Testis (tissue), 5 donors: ENCODE measurements at places on chromosomes 16 and 17. TPM values are rescaled to one million over a fixed set of nuclear protein-coding genes. Genes with fewer than 3 reads are reported as not detected.

Gene MYL11
- total RNA-seq: 2.5 TPM

Gene CTRL
- 0.62 TPM for total RNA-seq

Gene TSEN54
- 45.7 TPM for total RNA-seq

Gene GJD3
- total RNA-seq: 2.6 TPM

Gene ZNF423
- total RNA-seq: 12.1 TPM

Gene ZNF629
- 21.9 TPM for total RNA-seq

Gene SLC46A1
- total RNA-seq: 13.5 TPM

Gene GINS3
- 16.7 TPM for total RNA-seq

Gene TMEM204
- total RNA-seq: 21.4 TPM

DNA sequence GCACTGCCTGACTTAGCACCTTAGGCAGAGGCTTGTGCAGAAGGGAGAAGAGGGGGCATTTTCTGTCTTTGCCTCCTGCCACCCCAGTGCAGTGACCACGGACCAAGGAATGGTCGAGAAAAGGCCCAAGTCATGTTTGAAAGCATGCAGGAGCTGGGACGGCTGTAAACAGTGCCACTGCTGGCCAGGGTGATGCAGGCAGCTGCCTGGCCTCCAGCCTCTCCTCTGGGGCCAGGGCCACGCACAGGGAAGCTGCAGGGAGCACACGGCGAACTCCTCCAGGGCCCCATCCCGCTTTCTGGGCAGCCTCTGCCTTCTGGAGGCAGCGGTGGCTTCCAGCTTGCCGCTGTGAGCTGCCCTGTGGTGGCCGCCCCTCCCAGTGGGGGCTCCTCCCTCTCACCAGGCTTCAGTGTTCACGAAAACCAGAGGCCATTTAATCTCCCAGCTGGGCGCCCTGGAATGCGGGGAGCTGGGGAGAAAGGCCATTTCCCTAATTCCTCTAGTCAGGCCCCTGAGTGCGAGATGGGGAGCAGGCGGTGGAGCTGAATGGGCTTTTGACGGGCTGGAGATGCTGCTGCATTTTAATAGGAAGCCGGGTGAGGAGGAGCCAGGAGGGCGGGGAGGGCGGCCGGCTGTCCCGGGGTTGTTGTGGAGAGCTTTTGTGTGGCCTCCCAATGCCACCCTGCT is 28.7 kb upstream of the DNAI2 start:
- DNase-seq: no peak

GRCh38 chr17:72822358-72823023 is 270.0 kb downstream of the SLC39A11 start:
- no peak for DNase-seq

DNA sequence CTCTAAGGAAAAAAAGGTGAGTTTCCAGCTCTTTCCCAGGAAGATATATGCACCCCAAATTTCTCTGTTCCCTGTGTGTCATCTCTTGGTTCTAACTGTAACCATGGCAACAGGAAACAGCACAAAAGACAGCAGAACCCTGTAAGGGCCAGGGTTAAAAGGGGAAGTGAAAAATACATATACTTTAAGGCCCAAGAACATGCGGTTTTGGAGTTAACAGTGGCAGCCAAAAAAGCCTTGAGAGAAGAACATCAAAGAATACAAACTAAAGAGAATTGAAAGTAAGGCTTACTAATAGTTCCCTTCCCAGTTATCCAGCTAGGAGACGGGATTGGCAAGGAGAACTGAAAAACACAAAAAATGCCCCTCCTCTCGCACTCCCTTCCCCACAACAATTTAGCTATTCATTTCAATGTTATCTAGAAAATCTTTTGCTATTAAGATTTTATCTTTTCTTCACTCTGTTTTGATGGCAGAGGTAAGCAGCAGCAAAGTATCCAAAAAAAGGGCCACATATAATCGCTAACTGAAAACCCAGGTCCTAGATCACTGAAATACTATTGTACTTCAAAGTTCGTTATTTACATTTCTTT is 1.5 kb downstream of the SPOP start:
- DNase-seq: no peak

DNA sequence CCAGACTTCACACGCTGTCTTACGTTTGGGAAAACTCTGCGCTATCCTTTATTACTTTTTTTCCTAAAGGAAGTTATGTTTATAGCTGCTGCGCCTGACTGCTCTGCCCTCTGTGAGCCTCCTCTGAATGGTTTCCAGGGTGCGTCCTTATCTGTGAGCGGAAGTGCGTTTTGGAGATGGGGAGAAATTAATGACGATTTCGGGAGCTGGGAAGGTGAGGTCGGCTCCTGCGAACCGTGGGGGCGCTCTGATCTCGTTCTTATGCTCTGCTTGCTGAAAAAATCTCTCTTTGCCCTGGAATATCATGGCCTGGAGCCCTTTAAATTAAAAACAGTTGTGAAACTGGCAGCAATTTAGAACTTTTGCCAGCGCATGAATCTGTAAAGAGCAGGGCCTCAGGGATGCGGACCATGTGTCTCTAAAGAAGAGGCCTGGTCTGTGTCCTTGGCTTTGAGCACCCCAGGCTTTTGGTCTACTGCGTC is 135.7 kb upstream of the ZFHX3 start:
- no peak for DNase-seq

- DNase-seq: peak; percentile 49
These were observed 834 bp downstream of the CDH8 start for GRCh38 chr16:62035115-62036092.

DNA sequence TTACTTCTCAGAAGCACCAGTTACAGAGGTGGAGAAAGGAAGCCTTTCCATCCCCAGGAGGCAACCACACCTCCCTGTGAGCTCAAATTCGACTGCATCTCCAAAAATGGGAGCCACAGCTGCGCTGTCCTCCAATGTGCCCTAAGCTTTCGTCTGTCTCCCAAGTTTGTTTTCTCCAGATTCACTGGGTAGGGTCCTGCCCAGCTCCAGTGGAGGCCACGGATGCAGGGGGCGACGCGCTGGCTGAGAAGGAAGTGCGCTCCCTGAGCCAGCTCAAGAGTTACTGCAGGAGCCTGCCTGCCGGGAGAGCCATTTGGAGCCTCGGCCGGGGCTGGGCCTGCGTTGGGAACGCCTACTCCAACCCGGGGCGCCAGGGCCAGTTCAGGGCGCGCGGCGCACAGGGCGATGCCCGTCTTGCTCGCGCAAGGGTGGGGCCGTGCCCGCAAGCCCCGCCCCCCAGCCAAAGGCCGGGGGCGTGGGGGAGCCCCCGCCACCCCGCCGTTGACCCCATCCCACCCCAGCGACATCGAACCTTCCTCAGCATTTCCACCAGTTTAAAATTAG is 19.5 kb downstream of the SIAH1 start:
- DNase-seq: peak; percentile 92

- no peak for DNase-seq
These were observed 31.8 kb downstream of the BBS2 start for GRCh38 chr16:56488035-56488434.

DNA sequence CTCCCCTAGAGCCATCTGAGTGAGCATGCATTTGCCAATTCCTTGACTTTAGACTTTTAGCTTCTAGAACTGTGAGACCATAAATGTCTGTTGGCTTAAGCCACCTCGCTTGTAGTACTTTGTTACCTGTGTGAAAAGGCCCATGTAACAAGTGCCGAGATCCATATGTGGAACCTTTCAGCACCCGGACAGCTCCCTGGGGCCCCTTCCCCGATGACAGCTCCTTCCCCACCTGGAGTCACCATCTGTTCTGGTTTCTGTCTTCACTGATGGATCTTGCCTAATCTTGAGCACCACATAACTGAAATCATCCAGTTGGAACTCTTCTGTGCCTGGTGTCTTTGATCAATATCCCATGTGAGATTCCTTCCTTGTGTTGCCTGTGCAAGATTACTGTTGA is 78.9 kb upstream of the EEF2KMT start:
- no peak for DNase-seq

- no peak for DNase-seq
These were observed 166.3 kb downstream of the ANKFN1 start for GRCh38 chr17:56319531-56319930.

- DNase-seq: peak; percentile 68
These were observed 67.9 kb downstream of the HIC1 start for GRCh38 chr17:2122641-2123302.

DNA sequence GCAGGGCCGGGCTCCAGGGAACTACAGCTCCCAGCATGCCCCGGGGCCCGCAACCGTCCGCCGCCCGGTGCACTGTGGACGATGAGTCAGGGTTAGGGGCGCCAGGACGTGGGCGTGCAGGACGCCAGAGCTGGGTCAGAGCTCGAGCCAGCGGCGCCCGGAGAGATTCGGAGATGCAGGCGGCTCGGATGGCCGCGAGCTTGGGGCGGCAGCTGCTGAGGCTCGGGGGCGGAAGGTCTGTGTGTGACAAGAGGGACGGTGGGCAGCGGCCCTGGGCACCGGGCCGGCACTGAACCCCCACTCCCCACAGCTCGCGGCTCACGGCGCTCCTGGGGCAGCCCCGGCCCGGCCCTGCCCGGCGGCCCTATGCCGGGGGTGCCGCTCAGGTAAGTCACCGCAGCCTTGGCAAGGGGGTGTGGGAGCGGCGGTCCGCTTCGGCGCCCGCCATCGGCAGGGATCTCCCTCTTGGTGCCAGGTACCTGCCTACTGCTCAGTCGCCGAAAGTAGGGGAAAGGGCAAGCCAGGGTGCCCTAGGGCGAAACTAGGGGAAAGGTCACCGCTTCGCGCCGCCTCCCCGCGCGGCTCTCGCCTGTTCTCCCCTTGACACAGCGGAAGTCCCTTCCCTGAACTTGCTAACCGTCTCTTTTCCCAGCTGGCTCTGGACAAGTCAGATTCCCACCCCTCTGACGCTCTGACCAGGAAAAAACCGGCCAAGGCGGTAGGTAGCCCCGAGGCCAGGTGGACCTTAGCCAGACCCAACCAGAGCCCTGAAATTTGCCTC is at the start of the genes ACADVL and DLG4:
Gene ACADVL (plus strand): TSS at position 127 of the 781 bp plus-strand sequence. CDS start 47 bp downstream, at position 174.
Gene DLG4 (minus strand): TSS at position 25 of the 781 bp plus-strand sequence.
- peak; percentile 91 for DNase-seq

GRCh38 chr16:15054357-15055140 is 1.3 kb downstream of the NTAN1 start:
- no peak for DNase-seq

DNA sequence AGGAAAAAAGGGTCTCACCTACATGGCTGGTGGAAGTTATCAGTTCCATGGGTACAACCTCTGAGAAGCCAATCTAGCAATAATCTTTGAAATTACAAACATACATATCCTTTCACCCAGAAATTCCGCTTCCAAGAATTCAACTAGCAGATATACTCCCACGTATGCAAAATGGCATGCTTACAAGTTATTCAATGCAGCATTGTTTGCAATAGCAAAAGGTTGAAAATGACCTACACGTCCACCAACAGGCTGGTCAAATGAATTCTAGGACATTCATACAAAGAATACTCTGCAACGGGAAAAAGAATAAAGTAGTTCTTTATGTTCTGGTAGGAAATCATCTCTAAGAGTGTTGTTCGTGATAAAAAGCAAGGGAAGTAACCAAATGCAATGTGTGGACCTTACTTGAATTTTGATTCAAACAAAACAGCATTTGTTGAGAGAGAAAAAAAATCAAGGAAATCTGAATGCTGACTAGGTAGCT is 63.7 kb upstream of the NLK start:
- DNase-seq: no peak

- no peak for DNase-seq
These were observed 181.4 kb upstream of the WSCD1 start for GRCh38 chr17:5888811-5889210.

DNA sequence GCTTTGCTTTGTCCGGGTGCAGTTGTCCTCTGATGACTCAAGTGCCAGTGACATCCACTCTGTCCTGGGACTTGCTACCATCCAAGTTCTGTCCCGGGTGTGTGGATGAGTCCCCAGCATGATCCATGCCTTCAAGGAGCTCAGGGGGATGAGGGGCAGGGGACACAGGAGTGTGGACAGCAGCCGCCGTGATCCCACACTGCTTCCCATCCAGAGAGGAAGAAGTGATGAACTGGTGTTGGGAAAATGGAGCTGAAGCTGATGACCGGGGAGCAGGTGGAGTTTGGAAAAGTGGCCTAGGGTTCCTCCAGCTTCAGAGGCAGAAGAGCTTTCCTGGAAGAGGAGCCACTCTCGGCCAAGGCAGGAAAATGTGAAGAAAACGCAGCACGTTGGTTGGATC is 249.6 kb upstream of the TNRC6C start:
- DNase-seq: no peak

DNA sequence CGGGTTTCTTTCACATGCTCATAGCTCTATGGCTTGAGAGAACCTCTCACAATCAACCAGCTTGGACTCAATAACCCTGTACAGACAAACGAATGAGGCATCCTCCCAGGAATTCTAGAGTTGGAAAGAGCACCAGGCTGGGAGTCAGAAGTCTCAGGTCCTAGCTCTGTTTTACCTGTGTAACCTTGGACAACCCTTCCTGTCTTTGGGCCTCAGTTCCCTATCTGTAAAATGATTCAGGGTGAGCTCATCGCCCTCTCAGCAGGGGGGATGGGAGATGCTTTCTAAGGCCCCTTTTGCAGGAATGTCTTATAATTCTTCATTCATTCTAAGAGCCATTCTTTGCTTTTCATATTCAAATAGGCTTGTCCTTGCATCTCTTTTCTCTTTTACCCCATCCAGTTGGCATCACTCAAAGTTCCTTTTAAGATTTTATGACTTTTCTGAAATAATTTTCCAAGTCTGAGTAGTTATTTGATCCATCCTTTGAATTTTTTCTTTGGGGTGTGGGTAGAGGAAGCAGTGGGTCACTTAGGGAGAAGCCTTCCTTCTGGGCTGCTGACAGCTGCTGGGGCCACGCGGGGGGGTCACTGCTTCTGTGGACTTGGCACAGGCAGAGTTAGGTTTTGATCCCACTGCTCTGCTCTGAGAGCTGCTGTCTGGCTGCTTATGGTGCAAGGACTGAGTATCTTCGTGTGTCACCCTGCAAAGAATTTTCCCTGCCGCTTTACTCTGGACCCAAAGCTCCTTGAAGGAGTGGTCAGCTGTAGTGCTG is 102.7 kb downstream of the UTP18 start:
- DNase-seq: no peak

GRCh38 chr16:85550422-85550864 is 62.7 kb upstream of the GSE1 start:
- peak; percentile 37 for DNase-seq

DNA sequence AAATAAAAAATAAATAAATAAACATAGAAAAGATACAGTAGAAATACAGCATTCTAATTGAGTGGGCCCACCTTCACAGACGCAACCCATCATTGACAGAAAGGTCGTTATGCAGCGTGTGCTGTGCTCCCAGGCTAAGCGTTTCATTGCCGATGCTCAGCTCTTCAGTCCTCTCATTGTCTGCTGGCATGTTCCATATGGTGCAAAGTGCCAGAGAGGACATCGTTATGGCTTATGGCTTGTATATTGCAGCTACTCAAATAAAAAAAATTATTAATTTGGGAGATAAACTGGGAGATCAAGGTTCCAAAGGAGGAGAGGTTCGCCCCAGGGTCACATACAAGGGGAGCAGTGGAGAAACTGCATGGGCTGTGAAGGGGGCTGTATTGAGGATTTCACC is 11.3 kb upstream of the UBALD2 start:
- DNase-seq: no peak

DNA sequence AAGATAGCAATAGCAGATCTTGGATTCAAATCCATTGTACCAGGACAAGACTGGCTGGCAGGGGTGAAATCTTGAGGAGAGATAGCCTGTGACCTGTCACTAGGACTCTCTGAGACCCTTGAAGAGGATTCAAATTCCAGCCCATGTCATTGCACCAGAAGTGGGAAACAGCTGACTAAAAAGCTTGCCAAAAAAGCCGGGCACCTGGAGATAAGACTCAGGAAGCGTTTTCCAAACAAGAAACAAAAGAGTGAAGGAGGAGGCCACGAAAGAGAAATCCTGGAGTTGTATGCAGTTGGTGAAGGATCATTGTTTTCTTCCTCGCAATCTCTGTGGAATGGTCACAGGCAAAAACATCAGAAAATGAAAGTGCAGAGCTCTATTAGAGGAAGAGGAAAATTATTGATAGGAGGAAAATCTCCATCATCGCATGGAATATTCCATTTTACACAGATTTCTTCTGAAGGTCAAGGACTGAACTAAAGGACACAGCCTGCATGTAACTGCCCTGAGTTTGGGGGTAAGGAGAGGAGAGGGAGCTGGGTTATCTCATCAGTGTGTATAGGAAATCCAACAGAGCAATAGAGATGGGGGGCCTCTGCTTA is 9.0 kb upstream of the WSB1 start:
- DNase-seq: no peak
